Spleen (tissue), 13 donors: ENCODE measurements at places on chromosomes 1 and 21.

DNA sequence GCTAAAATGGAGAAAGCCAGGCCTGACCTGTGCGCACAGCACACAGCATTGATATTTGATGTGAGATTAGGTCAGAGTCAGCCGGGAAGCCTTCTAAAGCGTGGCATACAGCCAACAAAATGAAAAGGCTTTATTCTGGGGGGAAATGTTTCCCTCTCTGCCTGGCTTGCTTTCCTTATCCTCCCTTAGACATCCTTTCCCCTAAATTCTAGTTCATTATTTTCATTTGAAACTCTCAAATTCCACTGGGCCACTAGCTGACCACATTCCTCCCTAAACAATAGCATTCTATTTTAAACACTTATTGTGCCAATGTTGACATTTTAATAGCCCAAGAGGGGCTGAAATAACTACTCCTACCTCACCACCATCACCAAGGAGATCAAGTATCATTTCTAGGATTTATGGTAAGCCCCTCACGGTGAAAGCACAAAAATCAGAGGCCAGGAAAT is 49.4 kb downstream of the LEPR start:
- no peaks in the 10 kb centered on the region for H3K36me3 ChIP-seq
- H3K4me3 ChIP-seq, result no peak overlapping the region

GRCh38 chr21:17577701-17578100 is 35.0 kb downstream of the BTG3 start:
- no peak overlapping the region for H3K4me3 ChIP-seq
- no peaks in the 10 kb centered on the region for H3K27me3 ChIP-seq
- no peaks in the 10 kb centered on the region for H3K36me3 ChIP-seq
- DNase-seq, result no peak

DNA sequence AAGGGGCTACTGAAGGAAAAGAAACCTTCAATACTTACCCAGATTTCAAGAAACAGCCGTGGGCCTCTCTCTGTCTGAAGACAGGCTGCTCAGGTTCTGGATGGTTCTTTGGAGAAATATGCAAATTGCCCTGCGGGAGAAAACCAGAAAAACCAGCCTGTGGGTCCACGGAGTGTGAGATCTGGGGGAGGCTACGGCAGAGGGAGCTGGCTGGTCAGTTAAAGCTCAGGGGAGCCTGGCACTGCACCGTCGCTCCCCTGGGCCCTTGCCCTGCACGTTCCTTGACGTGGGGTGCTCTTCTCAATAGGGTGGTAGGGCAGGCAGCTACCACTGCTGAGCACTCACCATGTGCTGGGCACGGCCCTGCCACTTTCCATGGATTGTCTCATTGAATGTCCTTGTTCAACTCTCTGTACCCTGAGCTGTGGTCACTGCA is 12.7 kb downstream of the TMCO4 start:
- H3K27me3 ChIP-seq, result no peaks in the 10 kb centered on the region
- no peak overlapping the region for H3K4me3 ChIP-seq
- H3K4me1 ChIP-seq, result peaks cover 10% of the 10 kb centered on the region
- H3K27ac ChIP-seq, result no peak overlapping the region

DNA sequence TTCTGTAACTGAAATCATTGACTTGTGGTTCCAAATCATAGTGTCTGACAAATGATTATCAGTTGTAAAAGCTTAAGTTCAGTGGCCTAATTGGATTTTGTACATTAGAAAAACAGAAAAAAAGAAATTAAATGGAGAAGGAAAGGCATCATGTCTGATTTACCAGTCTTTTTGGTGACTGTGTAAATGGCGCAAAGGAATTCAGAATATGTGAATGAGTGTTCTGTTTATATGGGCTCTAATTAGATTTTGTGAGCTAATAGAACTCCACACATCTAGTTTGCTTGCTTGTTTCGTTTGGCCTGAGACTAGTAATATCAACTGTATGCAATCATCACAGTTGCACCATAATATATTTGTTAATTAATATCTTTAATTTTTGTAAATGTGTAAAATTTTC is 151.7 kb downstream of the PLA2G4A start:
- H3K4me3 ChIP-seq, result no peak overlapping the region
- no peak for DNase-seq
- no peaks in the 10 kb centered on the region for H3K27me3 ChIP-seq
- H3K36me3 ChIP-seq, result no peaks in the 10 kb centered on the region

GRCh38 chr1:66489151-66489550 is 44.8 kb upstream of the SGIP1 start:
- DNase-seq, result no peak
- H3K4me3 ChIP-seq, result no peak overlapping the region
- H3K27ac ChIP-seq, result no peak overlapping the region
- H3K36me3 ChIP-seq, result no peaks in the 10 kb centered on the region

DNA sequence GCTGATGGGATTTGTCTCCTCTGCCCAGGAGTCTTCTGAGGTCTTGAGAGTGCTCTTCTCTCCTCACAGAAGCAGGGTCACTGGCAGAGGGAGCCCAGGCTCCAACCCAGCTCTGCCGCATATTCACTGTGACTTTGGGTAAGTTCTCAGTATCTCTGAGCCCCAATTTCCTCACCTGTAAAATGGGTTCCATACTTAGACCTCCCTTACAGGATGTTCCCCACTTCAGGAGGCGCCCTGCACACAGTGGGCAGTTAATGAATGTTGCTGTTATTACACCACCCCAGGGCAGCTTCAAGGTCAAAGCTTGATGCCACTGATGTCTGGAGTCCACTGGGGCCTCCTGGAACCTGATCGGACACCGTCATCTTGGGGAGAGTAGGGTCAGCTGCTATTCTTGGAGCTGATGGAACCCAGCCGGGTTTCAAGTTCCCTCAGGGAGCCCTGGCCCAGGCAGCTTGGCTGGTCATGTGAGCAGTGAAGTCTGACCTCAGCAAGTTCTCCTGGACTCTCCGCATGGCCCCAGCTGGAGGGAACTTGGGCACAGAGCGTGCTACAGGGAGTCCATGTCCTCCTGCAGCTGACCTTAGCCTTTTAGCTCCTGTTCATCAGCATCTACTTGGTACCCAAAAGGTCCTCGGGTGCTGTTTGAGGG is 21.8 kb downstream of the COA7 start:
- H3K27ac ChIP-seq, result no peak overlapping the region
- H3K4me3 ChIP-seq, result no peak overlapping the region
- DNase-seq, result no peak
- no peaks in the 10 kb centered on the region for H3K27me3 ChIP-seq

DNA sequence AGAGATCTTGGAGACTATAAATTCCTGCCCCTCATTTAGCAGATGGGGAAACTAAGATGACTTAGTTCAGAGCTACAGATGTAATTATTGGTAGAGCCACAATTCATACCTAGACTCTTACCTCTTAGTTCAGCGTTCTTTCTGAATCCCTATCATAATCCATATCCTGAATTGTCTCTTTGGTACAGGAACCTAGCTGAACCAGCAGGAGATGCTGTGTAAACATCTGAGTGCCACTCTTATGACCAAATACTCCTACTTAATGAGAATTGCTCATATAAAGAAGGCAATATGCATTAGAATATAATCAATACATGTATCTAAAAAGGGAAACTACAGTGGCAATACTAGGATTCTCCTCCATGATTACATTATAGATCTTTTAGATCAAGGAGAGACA is 459.0 kb downstream of the SIPA1L2 start:
- H3K27me3 ChIP-seq, result peaks cover 9% of the 10 kb centered on the region
- no peak overlapping the region for H3K4me3 ChIP-seq
- no peak for DNase-seq
